ENCODE measurements at places on chromosomes 16 and 17. TPM values are rescaled to one million over a fixed set of nuclear protein-coding genes. Genes with fewer than 3 reads are reported as not detected.

Gene RRAD
- total RNA-seq: 0.60 TPM

Gene TBC1D3K
- not detected for total RNA-seq

Gene NPIPA5
- total RNA-seq: 25.5 TPM

Gene CD300H
- total RNA-seq: not detected

Gene AXIN2
- 7.7 TPM for total RNA-seq

Gene GPR139
- total RNA-seq: not detected

Gene FADS6
- not detected for total RNA-seq

Gene HOXB7
- 0.80 TPM for total RNA-seq

Gene SPNS2
- 6.9 TPM for total RNA-seq

Gene DPEP1
- total RNA-seq: not detected

GRCh38 chr17:68584581-68585303 lies 16.4 kb downstream of the FAM20A start:
- no peak for DNase-seq
- H3K36me3 ChIP-seq: peaks cover 1% of the 10 kb centered on the region
- no peak overlapping the region for H3K27ac ChIP-seq

DNA sequence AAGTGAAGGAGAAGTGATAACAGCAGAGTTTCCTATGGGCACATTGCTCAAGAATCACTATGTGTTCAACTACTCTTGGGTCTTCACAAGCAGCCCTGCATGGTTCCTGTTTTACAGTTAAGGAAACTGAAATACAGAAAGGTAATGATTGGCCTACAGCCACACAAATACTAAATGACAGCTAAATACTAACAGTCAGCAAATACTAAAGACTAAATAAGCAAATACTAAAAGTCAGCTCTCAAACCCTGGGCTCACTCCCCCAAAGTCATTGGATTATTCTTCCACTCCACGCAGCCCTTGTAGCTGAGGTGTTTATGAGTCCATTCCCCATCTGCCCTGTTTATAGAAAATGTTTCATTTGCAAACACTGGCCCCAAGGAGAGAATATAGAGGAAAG lies 372.7 kb upstream of the CDH11 start:
- no peak overlapping the region for H3K4me3 ChIP-seq
- no peak overlapping the region for H3K27ac ChIP-seq
- no peak for DNase-seq
- no peaks in the 10 kb centered on the region for H3K36me3 ChIP-seq

DNA sequence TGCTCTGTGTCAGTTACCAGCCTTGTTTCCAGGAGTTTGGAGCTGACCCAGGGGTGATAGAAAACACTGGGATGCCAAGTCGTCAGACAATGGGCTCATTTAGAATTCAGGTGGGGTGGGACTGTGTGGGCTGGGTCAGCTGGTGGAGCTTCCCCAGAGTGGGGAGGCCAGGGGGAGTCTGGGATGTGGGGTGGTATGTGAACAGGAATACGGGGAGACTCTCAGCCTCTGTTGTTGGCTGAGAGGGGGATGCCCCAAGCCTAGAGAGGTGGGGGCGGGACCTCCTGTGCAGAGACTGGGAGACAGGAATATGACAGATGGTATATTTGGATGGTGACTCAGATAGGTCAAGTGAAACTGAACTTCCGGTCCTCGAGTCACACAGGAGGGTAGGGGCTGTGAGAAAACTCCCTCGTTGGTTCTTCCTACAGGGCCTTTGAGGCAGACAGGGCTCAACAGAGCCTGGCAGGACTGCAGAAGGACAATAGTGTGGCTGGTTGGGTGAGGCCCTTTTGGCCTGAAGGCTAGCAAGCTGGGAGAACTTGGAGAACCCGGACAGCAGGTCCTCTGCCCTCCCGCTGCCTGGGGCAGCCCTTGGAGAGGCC lies 23.7 kb downstream of the CDH1 start:
- H3K27me3 ChIP-seq: peaks cover 4% of the 10 kb centered on the region
- no peak overlapping the region for H3K4me3 ChIP-seq
- H3K36me3 ChIP-seq: no peaks in the 10 kb centered on the region
- H3K4me1 ChIP-seq: peaks cover 28% of the 10 kb centered on the region
- DNase-seq: no peak

DNA sequence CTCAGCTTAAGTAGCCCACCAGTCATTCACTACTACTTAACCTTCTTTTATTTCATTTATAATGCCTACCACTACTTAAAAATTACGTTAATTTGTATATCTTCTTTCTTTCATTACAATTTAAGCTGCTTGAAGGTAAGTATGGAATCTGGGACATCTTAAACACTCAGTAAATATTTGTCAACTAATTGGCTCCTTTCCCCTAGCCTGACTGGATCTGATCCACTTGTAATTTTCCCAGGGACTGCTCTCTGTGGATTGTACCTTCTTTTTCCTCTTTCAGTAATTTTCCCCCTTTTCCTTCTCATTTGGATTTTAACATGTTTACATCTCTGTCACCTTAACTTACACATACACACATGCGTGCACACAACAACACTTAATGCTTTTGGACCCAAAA lies 152.4 kb upstream of the RBL2 start:
- H3K27ac ChIP-seq: no peak overlapping the region
- H3K4me3 ChIP-seq: no peak overlapping the region
- no peak for DNase-seq
- H3K36me3 ChIP-seq: peaks cover 12% of the 10 kb centered on the region
- no peaks in the 10 kb centered on the region for H3K27me3 ChIP-seq

GRCh38 chr16:85460252-85461021 lies 152.7 kb upstream of the GSE1 start:
- H3K27ac ChIP-seq: no peak overlapping the region
- no peaks in the 10 kb centered on the region for H3K36me3 ChIP-seq
- H3K27me3 ChIP-seq: peaks cover 27% of the 10 kb centered on the region
- no peak overlapping the region for H3K4me3 ChIP-seq
- DNase-seq: no peak

- H3K4me1 ChIP-seq: no peaks in the 10 kb centered on the region
- peaks cover 12% of the 10 kb centered on the region for H3K36me3 ChIP-seq
- no peak overlapping the region for H3K4me3 ChIP-seq
- DNase-seq: no peak
These were observed 94.4 kb downstream of the NLK start for GRCh38 chr17:28136923-28137322.

DNA sequence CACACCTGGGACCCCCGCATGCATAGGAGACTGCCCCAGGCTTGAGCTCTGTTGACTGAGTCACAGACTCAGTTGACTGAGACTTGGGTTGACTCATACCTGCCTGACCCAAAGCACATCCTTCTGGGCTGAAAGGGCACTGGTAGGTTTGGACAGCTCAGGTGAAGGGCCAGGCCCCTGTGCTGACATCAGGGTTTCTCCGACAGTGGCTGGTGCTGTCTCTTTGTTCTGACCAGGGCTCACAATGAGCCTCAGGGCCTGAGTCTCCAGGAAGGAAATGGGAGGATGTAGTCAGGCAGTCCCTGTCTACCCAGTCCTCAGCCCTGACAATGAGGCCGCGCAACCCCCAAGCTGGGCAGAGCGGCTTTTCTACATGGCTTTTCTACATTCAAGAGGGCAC lies 6.5 kb downstream of the SPNS2 start:
- H3K36me3 ChIP-seq: peaks cover 2% of the 10 kb centered on the region
- no peak for DNase-seq
- peak overlapping the region; percentile 66 for H3K4me3 ChIP-seq
- peak overlapping the region; percentile 74 for H3K27ac ChIP-seq
- H3K4me1 ChIP-seq: peaks cover 50% of the 10 kb centered on the region
- H3K27me3 ChIP-seq: peaks cover 22% of the 10 kb centered on the region

DNA sequence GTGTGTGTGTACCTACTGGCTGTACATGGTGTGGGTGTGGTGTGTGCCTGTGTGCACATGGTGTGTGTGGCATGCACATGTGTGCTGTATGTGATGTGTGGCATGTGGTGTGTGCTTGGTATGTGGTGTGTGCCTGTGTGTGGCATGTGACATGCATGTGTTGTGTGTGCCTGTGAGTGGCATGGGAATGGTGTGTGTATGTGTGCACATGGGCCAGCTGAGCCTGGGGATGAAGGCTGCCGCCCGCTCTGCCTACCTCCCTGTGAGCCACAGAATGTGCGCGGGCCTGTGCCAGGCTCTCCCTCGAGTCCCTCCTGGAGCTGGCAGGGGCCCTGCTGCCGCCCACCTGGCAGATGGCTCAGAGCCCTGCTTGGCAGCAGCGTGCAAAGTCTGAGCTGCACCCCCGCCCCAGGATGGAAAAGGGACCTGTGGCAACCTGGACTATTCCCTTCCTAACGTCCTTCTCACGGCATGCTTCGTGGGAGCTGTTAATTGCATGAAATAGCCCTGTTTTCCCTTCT lies 9.3 kb downstream of the PRSS27 start:
- H3K4me1 ChIP-seq: peaks cover 4% of the 10 kb centered on the region
- H3K27me3 ChIP-seq: no peaks in the 10 kb centered on the region
- no peak for DNase-seq
- H3K36me3 ChIP-seq: peaks cover 3% of the 10 kb centered on the region
- H3K4me3 ChIP-seq: no peak overlapping the region

- no peak overlapping the region for H3K4me3 ChIP-seq
- peaks cover 5% of the 10 kb centered on the region for H3K4me1 ChIP-seq
- H3K27me3 ChIP-seq: peaks cover 30% of the 10 kb centered on the region
- no peaks in the 10 kb centered on the region for H3K36me3 ChIP-seq
These were observed 58.0 kb upstream of the HNF1B start for GRCh38 chr17:37802712-37803416.

DNA sequence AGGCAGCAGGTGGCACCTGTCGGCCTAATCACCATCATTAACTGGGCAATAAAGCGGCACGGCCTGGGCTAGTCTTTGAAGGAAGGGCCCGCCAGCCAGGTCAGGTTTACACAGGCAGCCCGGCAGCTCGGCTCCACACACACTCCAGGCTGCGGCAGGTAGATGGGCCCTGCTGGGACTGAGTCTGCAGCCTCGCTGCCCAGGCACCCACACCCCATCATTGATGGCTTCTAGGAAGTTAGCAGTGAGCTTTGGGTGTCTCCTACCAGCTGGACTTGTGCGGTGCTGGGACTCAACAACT lies 6.8 kb upstream of the FOXN1 start:
- H3K36me3 ChIP-seq: no peaks in the 10 kb centered on the region
- DNase-seq: no peak
- H3K4me3 ChIP-seq: no peak overlapping the region
- no peaks in the 10 kb centered on the region for H3K4me1 ChIP-seq

DNA sequence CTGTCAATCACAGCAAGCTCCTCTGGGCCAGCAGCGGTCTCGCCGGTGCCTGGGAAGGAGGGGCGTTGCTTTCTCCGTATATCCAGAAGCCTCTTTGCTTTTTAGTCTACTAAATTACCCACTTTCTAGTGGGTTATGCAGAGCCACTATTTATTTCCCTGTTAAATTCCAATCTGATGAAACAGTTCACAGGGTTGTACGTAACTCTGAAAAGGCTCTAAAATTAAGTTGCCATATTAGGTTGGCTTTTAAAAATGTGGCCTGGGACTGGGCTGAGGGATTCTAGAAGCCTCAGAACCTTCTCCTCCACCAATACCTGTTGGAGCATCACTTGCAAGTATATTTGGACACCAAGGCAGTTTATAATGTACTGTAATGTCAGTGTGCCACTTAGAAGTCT lies 27.2 kb downstream of the MARCHF10 start:
- H3K36me3 ChIP-seq: no peaks in the 10 kb centered on the region
- no peak for DNase-seq
- no peak overlapping the region for H3K4me3 ChIP-seq
- no peaks in the 10 kb centered on the region for H3K4me1 ChIP-seq

DNA sequence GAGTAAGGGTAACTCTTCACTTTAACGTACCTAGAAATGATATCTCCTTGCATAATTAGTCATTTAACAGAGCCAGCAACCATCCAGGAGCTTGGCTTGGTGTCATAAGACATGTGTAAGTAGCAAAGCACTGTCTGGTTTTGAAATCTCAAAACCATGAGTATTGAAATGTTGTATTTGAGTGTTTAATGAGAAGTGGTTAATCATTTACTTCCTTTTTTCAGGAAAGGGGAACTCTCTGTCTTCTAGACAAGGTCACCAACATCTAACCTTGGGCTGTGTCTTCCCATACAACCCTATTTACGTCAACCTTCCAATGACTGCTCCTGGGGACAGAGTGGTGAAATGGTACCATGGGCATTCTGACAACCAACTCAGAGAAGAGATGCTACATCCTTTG lies 27.1 kb downstream of the PMP22 start:
- H3K27me3 ChIP-seq: peaks cover 4% of the 10 kb centered on the region
- DNase-seq: no peak
- H3K36me3 ChIP-seq: no peaks in the 10 kb centered on the region
- peaks cover 5% of the 10 kb centered on the region for H3K4me1 ChIP-seq
- H3K27ac ChIP-seq: no peak overlapping the region

DNA sequence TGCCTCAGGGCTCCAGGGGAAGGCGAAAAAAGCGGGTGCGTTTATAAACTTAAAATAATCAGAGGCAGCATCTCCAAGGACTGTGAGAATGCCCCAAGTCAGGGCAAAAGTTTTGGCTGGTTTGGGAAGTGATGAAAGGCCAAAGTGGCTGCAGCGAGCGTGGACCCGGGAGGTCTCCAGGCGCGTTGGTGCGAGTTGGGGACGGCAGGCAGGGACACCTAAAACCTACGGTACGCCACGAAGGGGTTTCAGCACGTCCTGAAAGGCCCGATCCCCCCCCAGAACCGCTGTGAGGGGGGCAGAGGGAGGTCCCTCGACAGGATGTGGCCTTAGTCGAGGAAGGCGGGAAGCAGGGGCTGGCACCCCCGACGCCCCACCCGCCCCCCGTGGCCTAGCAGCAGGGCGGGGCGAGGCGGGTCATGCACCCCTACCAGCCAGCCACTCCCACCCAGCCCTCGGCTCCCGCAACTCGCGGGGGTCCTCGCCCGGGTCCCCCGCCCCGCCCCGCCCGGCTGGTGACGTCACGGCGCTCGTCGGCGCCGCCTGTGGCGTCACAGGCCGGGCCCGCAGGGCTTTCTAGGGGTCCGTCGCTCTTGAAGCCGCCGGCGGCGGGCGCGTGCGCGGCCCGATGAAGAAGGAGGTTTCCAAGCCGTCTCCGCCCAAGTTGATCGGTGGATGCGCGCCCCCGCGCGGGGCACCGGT lies at the start of gene MYCBPAP:
TSS of gene MYCBPAP (plus strand) at position 569 of the 702 bp plus-strand sequence. CDS start 236 bp downstream, outside the sequence.
- H3K36me3 ChIP-seq: no peaks in the 10 kb centered on the region
- H3K4me1 ChIP-seq: peaks cover 37% of the 10 kb centered on the region
- peak; percentile 85 for DNase-seq
- peak within 1 kb of the TSS; percentile 91 for H3K4me3 ChIP-seq
- H3K27ac ChIP-seq: peak within 1 kb of the TSS; percentile 94

DNA sequence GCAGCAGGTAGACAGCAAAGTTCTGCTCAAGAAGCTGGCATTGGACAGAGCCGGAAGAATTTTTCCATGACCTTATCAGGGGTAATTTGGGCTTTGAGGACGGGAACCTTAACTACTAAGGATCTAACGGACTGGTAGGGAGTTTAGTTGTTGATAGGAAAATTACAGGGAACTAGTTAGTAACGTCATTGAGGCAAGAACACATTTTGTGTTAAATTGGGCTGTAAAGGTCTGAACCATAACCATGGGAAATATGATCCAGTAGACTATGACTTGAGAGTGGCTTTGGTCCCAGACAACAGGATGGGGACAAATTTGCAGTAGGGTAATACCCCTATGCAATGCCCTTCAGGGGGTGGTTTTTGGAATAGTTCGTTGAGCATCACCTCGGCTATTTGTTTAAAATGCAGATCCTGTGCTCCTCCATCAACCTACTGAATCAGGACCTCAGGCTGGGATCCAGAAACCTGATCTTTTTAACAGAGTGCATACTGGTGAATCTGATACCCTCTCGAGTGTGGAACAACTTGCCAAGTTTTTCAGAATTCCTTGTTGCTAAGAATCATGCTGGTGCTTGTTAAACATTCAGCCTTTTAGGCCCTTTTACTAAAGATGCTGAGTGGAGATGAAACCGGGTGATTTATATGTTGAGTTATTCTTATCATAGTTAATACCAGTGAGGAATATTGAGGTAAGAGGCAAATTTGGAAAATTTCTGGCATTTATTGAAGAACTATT lies 255.1 kb downstream of the MAP2K6 start:
- no peaks in the 10 kb centered on the region for H3K4me1 ChIP-seq
- H3K4me3 ChIP-seq: no peak overlapping the region
- DNase-seq: no peak
- peaks cover 2% of the 10 kb centered on the region for H3K27me3 ChIP-seq
- no peak overlapping the region for H3K27ac ChIP-seq
